ENCODE measurements at places on chromosomes 7 and 10. TPM values are rescaled to one million over a fixed set of nuclear protein-coding genes. Genes with fewer than 3 reads are reported as not detected.

Gene NPC1L1
- polyA plus RNA-seq: 2.5 TPM

Gene SIRT1
- 33.9 TPM for polyA plus RNA-seq

Gene CNPY1
- not detected for polyA plus RNA-seq

Gene ANKRD1
- polyA plus RNA-seq: 0.82 TPM

Gene CYP3A5
- polyA plus RNA-seq: 2.5 TPM

Gene PGAM2
- 1.7 TPM for polyA plus RNA-seq

Gene HTR5A
- not detected for polyA plus RNA-seq

Gene MMD2
- polyA plus RNA-seq: 0.07 TPM

Gene UPK3B
- polyA plus RNA-seq: 1.4 TPM

Gene COL26A1
- 22.3 TPM for polyA plus RNA-seq

Gene DGKB
- polyA plus RNA-seq: 2.2 TPM

Gene TMEM236
- 0.34 TPM for polyA plus RNA-seq
